Stimulated activated CD8-positive, alpha-beta memory T cell treated with anti-CD3 and anti-CD28 coated beads, Interleukin-4, amount 100 ng/mL, for 4 hours (primary cell): ENCODE measurements at places on chromosomes 7 and 10.

- DNase-seq = no peak
These were observed 649.3 kb downstream of the POM121L12 start for GRCh38 chr7:53684693-53685092.

DNA sequence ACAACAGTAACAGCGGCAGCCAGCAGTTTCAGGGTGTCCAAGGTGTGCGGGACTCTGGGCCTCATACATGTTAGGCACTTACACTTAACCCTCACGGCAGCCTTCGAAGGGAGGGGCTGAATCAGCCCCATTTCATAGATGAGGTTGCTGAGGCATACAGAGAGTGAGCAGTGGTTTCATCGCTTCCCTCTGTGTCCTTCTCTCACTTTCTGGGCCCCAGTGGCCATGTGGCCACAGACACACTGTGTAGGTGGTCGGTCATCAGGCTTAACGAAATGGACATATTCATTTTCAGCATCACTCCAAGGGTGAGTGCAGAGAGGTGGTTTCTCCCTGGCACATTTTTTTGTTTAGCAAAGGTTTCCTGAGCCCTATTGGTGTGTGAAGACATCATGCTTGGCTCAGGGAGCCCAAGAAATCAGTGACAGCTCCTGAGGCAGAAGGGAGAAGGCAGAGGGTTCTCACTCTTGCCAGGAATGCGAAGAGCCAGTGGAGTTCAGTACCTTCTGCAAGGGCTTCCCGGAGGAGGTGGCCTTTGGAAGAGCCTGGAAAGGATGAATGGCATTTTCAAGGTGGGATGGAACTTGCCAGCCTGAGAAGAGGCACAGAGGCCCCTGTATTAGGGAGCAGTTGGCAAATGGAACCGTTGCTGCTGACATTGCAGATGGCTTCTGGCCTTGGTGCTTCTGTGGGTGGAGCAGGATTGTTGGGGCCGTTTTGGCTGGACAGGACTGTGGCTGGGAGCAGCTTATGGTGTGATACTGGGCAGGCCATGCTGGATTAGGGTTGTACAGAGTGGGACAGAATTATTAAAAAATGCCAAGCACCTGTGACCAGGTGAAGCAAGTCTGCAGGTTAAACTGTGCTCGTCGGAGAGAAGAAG is 61.7 kb upstream of the PPIF start:
- no peak for DNase-seq

DNA sequence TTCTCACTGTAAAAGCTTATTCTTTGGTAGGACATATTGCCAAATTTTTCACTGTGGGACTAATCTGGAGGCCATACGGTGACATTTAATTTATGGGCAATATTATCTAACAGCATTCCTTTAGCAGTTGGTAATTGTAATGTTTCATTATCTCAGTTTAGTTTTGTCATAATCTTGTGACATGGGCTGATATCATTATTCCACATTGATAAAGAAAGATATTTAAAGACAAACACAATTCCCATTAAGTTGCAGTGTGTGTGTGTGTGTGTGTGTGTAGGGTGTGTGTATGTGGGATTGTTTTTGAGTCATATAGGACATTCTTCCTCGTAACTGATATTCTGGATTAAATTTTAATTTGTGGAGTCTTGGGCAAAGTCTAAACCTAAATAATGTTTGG is 238.5 kb downstream of the PRKG1 start:
- no peak for DNase-seq

DNA sequence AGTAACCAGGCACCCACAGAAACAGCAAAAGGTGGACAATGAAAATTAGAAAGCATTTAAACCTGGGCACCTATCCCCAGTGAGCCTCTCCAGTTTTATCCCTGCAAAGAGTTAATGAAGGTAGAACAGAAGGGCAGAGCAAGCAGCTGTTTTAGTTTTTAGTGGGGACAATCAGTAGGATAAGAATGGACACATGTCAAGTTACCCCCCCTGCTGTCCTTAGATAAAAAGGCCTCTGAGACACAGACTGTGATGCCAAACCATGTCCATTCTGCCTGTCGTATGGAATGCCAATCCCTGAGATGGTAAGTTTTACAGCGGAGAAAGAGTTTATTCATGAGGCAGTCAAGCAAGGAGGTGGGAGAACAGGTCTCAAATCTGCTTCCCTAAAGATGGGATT is 162.6 kb upstream of the AGR3 start:
- DNase-seq = no peak

DNA sequence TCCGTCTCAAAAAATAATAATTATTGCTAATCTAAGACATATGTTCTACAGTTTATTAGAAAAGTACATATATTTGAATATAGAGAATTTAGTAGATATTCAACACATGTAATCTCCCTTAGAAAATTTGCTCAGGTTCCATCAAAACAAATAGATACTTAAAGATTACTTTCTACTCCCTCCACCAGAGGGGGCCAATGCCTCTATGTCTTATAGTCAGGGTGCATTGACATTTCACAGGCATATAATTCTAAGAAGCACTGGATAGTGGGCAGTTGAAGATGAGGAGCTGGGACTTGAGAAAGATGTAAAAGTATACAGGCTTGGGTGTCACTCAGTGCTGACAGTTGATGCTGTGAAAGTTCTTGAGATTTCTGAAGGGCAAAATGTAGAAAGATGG is 301.6 kb upstream of the HPS1 start:
- no peak for DNase-seq

- no peak for DNase-seq
These were observed 24.9 kb upstream of the NPS start for GRCh38 chr10:127524229-127524628.

GRCh38 chr7:66182920-66183319 is 22.2 kb upstream of the TPST1 start:
- no peak for DNase-seq
